ENCODE measurements at places on chromosomes 7 and 10. TPM values are rescaled to one million over a fixed set of nuclear protein-coding genes. Genes with fewer than 3 reads are reported as not detected.

DNA sequence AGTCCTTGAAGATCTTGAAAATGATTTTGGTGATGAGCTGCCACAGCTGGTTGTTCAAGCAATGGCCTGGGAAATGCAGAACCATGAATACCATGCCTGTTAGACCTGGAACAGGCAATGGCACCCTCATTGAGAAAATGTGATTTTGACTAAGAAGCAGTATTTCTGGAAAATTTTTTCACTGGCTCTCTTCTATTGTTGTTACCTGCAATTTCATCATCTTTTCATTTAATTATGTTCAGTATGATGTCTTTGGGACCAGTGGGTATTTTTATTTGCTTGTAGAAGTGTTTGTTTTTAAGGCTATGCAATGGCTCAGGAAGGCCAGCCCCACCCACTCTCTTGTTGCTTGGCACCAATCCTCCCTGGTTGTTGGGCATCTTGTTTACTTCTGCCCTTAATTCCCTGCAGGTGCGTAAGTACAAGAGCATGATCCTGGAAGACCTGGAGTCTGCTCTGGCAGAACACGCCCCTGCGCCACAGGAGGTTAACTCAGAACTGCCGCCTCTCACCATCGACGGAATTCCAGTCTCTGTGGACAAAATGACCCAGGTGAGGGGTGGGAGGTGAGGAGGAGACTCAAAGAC, 78.6 kb downstream of the NRF1 start:
- H3K36me3 ChIP-seq = peaks cover 7% of the 10 kb centered on the region
- H3K27me3 ChIP-seq = no peaks in the 10 kb centered on the region
- no peak overlapping the region for H3K27ac ChIP-seq
- no peaks in the 10 kb centered on the region for H3K4me1 ChIP-seq
- no peak overlapping the region for H3K4me3 ChIP-seq

The RGR gene
- total RNA-seq = not detected

The FOXI2 gene
- not detected for total RNA-seq

The CD36 gene
- total RNA-seq = 2.8 TPM

- H3K27ac ChIP-seq = no peak overlapping the region
- H3K36me3 ChIP-seq = no peaks in the 10 kb centered on the region
- DNase-seq = no peak
- H3K4me3 ChIP-seq = no peak overlapping the region
- H3K27me3 ChIP-seq = peaks cover 13% of the 10 kb centered on the region
Observed at GRCh38 chr7:132270517-132270916, 305.8 kb downstream of the PLXNA4 start.

Data from naive thymus-derived CD8-positive, alpha-beta T cell (primary cell).